Endothelial cell (in vitro differentiated cells): ENCODE measurements at places on chromosomes 4 and X. TPM values are rescaled to one million over a fixed set of nuclear protein-coding genes. Genes with fewer than 3 reads are reported as not detected.

- DNase-seq, result no peak
Observed at GRCh38 chr4:125547836-125548235, 233.1 kb downstream of the FAT4 start.

- DNase-seq, result no peak
Observed at GRCh38 chr4:71634364-71634763, 149.5 kb downstream of the GC start.

DNA sequence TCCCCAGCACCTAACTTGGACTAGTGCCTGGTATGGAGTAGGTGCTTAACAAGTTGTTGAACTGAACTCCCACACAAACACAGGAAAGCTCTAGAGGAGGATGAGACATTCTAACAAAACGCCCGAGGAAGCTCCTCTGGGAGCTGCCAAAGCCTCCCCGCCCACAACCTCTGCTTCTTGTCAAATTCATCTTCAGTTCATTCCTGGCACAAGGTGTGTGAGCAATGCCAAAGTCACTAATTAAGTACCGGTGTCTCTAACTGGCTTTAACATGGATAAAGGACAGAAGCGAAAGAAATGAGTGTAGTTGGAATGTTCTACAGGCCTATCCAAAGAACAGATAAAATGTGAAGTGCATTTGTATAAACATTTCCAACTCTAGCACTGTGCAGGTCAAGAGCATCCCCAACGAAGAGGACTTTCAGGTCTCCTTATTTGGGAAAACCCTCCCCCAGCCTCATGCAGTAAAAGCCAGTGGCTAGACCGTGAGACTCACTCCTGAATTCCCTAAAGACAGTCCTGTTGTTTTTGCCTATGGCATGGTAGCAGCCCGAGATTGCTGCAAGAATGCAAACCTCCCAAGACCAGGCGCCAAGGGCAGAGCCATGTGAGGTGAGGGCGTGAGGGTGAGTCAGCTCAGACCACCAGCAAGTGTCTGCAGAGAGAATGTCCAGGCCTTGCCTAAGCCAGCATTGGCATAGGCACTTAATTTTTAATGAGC lies 72.2 kb upstream of the KLF3 start:
- no peak for DNase-seq

DNA sequence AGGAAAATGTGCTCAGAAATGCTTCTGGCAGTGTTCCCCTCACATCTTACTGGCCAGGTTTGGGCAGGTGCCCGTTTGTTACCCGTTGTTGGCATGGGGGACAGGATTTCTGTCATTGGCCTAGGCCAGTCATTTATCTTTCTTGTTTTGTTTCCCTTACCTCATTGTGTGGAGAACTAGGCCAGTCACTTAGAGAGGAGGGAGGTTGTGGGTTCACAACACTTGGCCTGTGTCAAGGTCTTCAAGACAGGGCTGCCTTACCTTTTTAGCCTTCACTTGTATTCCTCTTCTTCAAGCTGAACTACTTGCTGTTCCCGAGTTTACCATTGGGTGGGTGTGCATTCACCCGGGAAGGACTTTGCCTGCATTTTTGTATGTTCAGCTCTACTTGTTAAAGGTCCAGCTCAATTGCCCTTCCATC lies 17.7 kb downstream of the SNX25 start:
- DNase-seq, result no peak

CHRDL1 gene
- 0.28 TPM for total RNA-seq

DNA sequence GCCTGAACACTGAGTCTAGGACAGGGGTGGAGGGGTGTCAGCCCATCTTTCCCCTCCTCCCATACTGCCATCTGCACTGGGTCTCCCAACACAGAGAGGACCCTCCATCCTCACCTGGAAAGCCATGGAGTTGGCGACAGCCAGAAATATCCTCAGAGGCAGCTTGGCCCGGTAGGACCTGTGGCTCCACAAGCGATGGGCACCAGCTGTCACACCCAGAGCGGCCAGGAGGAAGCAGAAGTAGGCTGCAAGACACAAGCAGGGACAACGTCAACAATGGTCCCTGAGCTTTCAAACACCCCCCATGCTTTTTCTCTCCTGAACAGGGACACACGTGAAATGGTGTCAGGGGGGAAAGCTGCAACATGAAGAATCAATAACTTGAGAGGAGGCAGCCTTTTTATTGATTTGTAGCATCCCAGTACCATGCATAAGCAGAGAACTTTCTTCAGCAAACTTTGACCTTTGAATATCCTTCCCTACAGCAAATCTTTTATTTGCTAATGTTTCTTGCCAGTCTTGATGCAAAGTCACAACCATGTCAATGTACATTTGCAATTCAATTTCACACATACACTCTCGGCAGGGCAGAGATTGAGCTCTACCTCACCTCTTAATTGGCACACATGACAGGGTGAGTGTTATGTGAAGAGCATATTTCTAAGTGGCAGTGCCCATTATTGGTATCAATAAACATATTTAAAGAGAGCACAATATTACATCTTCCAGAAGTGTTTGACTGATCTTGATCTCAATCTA lies 93.2 kb downstream of the SCD5 start:
- no peak for DNase-seq

- no peak for DNase-seq
Observed at GRCh38 chr4:65021149-65021548, 611.9 kb upstream of the TECRL start.

- DNase-seq, result no peak
Observed at GRCh38 chr4:183350317-183351071, 28.3 kb upstream of the CLDN24 start.

GRCh38 chr4:2289311-2289954 lies 27.5 kb upstream of the MXD4 start:
- DNase-seq, result no peak

GRCh38 chr4:182018691-182019090 lies 224.5 kb upstream of the TENM3 start:
- no peak for DNase-seq

DNA sequence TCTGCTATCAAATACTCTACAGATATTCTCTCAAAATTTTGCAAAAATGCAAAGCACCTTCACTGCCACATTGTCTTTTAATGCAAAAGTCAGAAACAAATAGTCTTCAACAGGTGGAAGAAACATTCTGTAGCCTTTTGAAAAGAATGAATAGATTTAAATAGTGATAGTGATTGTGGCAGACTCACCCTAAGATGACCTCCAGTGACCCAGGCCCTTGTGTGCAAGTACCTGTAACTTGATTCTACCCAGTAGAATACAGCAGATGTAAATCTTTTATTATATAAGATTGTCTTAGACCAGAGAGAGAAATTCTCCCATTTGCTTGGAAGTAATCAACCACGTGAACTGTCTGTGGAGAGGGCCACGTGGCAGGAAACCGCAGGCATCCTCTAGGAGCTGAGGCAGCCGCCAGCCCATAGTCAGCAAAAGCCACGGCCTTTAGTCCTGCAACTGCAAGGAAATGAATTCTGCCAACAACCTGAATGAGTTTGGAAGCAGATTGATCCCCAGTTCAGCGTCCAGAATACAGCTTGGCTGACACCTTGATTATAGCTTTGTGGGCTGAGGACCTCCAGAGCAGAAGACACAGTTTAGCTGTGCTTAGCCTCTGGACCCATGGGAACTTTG lies 272.5 kb downstream of the ARHGAP10 start:
- no peak for DNase-seq

DNA sequence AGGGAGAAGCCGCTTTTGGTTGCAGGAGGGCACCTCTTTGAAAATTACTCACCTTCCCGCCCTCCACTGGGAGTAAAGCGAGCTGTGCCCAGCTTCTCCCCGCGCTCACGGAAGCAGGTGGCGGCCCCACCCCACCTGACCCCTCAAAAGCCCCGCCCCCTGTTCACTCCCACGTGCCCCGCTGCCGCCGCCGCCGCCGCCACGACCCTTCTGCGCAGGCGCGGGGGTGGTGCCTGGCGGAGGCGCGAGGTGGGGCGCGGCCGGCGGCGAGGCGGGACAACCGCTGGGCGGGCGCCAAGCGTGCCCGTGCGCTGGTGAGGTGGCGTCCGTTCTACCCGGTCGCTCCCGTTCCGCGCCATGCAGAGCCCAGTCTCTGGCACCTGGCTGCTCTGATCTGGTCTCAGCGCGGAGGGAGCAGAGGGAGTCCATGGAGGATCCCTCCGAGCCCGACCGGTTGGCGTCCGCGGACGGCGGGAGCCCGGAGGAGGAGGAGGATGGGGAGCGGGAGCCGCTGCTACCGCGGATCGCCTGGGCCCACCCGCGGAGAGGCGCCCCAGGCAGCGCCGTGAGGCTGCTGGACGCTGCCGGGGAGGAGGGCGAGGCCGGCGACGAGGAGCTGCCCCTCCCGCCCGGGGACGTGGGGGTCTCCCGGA lies at the start of gene PI4K2B:
Gene PI4K2B, plus strand, starts transcription at position 297 of the 653 bp plus-strand sequence. Its CDS starts 131 bp downstream, at position 428.
- DNase-seq, result peak; percentile 90

DNA sequence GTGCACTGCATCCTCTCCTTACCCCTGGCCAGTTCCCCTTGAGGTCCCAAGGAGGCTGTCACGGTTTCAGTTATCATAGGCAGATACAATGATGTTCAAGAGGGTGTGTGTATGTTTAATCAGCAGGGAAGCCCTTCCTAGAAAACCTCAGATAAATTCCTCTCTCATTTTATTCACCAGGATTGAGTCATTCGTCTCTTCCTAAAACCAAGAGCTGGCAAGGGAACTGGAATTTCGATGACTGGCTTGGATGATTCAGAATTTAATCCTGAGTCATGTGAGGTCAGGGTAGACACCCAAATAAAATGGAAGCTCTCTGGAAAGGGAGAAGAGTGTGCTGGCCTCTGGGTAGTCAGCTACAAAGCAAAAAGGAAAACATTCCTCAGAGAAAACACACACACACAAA lies 106.2 kb upstream of the RAPGEF2 start:
- DNase-seq, result no peak

TMPRSS11E gene
- total RNA-seq, result 1.3 TPM

DNA sequence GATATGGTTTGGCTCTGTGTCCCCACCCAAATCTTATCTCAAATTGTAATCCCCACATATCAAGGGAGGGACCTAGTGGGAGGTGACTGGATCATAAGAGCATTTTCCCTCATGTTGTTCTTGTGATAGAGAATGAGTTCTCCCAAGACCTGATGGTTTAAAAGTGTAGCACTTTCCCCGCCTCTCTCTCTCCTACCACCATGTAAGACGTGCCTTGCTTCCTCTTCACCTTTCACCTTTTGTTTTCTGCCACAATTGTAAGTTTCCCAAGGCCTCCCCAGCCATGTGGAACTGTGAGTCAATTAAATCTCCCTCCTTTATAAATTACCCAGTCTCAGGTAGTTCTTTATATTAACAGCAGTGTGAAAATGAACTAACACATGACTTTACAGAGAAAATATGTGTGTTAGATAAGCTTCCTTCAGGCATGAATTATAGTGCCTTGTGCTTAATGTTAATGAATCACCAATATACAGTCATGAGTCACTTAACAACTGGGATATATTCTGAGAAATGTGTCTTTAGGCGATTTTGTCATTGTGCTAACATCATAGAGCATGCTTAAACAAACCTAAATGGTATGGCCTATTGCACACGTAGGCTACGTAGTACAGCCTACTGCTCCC lies 37.9 kb downstream of the PDGFC start:
- DNase-seq, result no peak

PPP4R3C gene
- not detected for total RNA-seq

DNA sequence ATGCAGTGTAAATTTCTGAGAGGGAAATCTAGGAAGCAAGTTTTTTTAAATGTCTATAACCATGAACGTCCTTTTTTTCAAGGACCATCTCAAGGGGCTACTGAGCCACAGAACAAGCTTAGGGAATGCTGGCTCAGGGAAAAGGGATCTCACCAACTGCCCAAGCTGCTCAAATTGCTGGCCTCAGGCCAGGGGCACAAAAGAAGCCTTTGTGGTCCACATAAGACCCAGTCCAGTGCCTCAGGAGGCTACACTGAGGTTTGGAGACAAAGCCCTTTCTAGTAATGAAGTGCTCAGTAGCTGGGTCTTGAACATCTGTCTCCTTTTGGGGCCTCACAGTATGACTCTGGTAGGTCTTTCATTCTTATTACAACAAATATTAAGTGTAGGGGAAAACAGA lies 305.5 kb downstream of the RAB28 start:
- no peak for DNase-seq
